ENCODE measurements at places on chromosomes 4 and X.

- ATAC-seq, result no peak
These were observed 5.2 kb downstream of the APBB2 start for GRCh38 chr4:41209187-41209586.

- no peak for ATAC-seq
These were observed 1.1 kb downstream of the FBXL5 start for GRCh38 chr4:15653864-15654592.

GRCh38 chr4:37839426-37839825 is 12.9 kb downstream of the PGM2 start:
- ATAC-seq, result no peak

DNA sequence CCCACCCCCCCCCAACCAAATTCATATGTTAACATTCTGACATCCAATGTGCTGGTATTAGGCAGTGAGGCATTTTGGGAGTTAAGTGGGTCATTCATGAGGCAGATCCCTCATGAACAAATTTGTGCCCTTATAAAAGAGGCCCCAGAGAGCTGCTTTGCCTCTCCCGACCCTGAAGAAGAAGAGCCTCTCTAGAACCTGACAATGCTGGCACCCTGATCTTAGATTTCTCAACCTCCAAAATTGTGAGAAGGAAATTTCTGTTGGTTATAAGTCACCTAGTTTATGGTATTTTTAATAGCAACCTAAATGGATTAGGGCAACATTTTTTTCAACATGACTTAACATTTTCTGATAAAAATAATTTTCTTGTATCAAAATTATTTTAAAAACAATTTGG is 296.3 kb downstream of the CFAP299 start:
- ATAC-seq, result no peak

DNA sequence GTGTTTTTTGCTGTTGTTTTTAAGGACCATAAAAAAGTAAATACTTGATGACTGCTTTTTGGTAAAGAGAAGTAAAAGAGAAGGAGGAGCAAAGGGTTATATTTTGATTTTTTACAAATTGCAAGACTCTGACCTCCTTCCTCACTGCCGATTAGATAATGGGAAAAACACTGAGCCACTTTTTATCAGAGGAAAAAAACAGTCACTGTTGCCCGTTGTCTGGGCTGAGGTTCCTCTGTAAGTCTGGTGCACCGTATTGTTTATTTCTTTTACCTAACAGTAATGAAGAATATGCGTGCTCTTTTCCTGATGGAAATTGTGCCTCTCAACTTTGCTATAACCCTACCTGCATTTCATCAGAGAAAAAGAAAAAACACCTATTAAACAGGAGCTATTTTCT is 178.7 kb upstream of the EMCN start:
- ATAC-seq, result no peak

- ATAC-seq, result no peak
These were observed 285.0 kb upstream of the DIPK2B start for GRCh38 chrX:45485719-45486118.

GRCh38 chrX:71111921-71112431 is 599 bp upstream of the IL2RG start:
- ATAC-seq, result peak; percentile 36

DNA sequence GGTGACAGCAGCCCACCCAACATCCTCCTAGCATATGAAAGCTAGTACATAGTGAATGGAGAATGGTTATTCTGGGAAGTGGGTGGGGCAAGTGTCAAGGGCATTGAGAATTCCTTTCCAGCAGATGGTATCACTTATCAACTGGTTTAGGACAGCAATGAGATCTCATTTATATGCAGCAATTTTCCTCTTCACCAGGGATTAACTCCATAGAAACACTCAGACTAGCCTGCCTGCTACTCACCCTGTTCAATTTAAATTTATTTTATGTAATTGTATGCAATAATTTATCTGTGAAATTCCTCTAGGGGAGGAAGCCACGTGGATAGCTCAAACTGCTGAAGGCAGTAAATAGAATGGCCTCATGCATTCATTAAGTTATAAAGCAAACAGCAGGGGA is 101.6 kb upstream of the MID1IP1 start:
- no peak for ATAC-seq

DNA sequence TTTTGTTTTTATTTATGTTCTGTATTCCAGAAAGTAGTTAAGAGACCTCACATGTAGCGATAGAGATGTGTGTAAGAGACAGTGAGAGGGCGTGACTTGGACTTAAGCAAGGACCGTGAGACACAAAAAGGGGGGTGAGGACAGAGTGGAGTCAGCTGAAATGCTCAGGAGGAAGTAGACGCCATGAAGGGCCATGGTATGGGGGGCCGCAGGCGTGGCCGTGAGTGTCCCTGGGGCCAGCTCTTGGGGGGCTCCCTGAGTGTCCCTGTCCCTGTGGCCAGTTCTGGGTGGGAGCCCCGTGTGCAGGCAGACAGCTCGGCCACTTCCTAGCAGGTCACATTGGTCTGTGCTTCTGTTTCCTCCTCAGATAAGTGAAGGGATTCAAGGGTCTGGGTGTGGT is 23.0 kb upstream of the MSANTD1 start:
- ATAC-seq, result no peak

DNA sequence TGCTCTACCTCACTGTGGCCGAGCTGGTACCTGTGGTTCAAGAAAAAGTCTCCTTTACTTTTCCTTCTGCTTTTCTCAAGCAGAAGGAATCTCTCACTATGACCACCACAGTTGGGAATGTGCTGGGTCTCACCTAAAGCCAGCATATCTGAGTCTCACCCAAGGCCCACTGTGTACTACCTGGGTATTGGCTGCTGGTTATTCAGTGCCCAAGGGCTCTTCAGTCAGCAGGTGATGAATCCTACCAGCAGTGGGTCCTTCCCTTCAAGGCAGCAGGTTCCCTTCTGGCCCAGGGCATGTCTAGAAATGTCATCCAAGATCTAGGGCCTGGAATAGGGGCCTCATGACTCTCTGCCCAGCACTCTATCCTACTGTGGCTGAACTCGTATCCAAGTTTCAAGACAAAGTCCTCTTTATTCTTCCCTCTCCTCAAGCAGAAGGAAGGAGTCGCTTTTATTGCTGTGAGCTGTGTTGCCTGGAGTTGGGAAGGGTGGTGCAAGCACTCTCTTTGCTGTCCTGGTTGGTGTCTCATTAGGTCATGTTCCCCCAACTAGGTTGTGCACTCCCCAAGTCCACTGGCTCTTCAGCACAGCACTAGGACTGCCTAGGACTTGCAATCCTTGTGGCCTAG is 6.1 kb downstream of the CXCL10 start:
- ATAC-seq, result no peak

DNA sequence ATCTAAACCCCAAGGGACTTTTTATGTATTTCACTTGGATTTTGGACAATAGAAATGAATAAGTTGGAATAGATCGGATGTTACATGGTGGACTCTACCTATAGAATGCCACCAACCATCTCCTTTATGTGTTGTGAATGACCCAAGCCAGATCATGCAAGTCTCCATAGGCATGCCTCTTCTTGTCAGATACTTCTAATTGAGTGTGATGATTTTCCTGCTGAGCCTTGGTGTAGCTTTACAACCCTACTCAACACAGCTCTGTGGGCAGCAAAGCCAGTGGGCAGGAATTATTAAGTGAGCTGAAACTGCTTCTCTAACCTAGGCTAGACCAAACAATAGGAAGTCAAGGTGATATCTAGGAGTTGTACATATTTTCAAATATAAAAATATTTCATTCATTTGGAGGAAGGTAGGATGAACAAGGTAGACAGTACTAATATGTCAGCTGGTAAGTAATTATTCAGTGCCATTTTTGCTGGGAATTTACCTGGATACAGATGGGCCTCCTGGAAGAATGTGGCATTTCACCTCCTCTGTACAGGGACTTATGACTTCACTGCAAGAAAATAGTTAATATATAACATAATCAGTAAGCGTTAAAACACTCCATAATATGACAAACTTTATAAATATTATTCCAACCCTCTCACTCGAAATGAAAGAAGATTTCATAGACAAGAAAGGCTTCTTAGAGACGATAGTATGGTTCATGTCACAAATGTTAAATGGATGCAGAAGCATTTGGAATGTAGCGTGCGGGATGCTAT is 298.0 kb upstream of the FAT1 start:
- no peak for ATAC-seq

- no peak for ATAC-seq
These were observed 14.4 kb upstream of the FAM9A start for GRCh38 chrX:8815460-8816065.

DNA sequence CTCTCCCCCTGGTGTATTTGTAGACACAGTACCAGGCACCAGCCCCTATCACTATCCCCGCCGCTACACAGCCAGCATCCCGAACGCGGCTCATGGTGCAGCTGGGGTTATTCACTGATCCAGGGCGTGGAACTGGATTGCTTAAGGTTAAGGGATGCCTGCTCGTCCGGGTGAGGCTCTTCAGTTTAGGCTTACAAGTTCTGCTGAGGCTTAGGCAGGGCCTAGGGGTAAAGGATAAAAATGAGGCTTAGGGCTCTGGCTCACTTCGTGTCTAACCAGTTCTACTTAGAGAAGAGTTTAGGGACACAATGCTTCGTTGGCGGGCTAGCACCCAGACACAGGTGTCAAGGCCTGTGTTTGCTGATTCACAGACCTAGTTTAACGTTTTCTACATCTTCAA is 2.2 kb downstream of the ARMCX2 start:
- no peak for ATAC-seq

GRCh38 chrX:11398785-11399184 is 105.6 kb downstream of the AMELX start:
- ATAC-seq, result no peak

DNA sequence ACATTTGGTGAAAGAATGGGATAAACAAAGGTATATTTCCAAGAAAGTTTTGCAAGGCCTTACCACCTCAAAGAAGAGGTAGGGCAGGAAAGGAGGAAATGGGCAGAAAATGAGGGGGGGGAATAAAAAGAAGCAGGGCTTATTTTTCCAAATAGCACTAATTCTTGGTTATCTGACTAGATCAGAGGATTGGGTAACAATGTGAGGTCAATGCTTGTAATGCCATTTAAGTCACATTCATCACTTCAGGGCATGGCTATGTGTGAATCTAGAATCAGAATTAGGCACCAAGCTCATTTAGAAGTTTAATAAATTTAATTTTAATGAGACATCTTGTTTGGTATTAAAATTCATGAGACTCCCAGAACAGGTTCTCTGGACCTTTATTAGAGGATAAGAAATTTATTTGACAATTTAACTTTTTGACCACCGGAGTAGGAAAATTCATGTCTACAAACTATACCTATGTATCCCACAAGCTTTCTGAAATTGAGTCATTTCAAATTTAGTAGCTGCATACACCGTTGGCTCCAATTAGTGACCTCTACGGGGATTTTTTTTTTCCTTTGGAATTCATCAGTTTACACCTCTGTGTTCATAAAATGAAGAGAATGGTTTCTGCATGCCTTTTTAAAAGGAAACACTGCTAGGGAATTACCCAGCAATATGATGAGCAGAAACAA is 1.4 kb upstream of the STS start:
- no peak for ATAC-seq

DNA sequence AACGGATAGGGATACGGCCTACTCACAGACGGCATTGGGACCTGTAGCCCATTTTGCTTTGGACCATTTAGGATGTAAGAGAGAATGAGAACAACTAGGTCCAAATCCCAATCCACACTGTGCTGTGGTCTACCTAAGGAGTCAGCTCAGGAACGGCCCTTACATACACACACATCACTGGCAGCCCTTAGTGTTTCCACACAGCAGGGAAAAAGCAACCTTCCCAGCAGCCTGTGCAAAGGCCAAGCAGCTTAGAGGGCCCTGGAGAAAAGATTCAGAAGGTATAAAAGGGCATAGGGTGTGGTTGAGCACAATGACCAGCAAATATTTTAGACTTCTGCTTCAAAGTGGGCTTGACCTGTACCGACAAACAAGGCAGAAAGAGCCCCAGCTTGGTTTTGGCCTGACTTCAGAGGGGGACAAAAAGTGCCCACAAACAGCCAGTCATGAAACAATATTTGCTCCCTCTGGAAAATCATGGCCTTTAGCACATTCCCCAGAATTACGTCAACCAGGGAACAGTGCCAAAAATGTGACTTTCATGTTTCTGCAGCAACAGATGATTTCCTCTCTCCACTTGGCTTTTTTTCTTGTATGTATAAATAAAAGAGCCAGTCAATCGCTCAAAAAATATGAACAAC is 359.5 kb upstream of the FGF16 start:
- ATAC-seq, result no peak
